ENCODE measurements at places on chromosomes 12 and 14.

GRCh38 chr14:57029620-57030253 is 219.5 kb upstream of the OTX2 start:
- DNase-seq = no peak

GRCh38 chr12:132174839-132175490 is 30.7 kb downstream of the NOC4L start:
- DNase-seq = no peak

- DNase-seq = no peak
Observed at GRCh38 chr12:40236357-40236850, 11.6 kb downstream of the LRRK2 start.

DNA sequence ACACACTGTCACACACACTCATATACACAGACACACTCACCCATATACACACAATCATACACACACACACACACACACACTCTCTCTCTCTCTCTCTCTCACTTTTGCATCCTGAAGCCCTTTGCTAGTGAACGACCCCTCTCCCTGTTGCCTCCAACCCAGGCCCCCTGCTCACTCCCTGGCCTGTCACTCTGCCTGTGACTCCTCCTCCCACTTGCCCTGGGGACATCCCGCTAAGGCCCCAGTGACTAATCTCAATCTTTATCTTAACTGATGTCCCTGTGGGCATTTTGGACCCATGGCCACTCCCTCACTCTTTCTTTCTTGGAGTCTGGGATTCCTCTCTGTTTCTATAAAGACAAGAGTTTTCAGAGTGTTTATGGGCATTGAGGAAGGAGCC is 10.9 kb upstream of the DLK1 start:
- DNase-seq = no peak

DNA sequence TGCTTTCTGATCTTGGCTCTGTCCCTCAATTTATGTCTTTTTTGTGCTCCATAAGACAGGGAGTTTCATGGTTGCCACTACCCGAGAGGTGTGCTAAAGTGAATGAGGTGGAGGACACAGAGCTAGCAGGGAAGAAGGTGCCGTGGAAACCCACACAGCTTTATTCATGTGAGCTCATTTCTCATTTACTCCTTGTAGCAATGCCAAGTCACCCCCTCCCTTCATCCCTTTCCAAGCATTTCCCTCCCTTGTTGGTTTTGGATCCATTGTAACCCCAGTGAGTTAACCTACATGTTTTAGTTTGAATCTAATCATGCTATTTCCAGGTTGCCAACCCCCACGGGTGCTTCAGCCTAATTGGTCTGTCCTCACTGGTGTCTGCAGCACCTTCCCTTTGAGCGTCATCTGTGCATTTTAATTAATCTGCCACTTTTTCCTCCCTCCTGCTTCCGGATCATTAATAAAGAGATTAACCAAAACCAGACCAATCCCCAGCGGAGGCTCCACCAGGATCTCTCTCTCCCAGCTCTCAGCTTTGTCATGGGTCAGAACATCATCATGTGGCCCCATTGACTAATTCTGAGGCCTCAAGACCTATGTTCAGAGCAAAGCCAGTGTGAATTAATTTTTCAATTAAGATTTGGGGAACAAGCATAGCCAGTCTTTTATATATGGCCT is 56.2 kb downstream of the NTF3 start:
- DNase-seq = no peak

DNA sequence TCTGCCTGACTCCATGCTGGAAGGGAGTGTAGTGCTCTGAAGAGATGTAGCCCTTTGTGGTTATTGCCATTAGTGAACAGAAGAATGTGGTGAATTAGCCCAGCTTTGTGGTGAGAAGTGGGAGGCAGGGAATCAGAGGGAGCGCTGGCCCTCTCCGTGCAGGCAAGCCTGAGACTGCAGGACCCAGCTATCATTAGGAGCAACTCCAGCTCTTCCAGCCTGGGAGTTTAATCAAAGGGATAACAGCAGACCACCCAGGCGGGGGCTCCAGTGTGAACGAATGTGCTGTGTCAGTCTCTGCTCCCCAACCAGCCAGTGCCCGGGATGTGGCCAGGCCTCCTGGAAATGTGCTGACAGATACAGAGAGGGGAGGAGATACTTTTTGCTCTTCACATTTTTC is 142.7 kb downstream of the TTLL5 start:
- DNase-seq = no peak

GRCh38 chr12:49703647-49704137 is 3.5 kb downstream of the FMNL3 start:
- no peak for DNase-seq

GRCh38 chr12:93918900-93919299 is 229.5 kb upstream of the PLXNC1 start:
- DNase-seq = no peak

DNA sequence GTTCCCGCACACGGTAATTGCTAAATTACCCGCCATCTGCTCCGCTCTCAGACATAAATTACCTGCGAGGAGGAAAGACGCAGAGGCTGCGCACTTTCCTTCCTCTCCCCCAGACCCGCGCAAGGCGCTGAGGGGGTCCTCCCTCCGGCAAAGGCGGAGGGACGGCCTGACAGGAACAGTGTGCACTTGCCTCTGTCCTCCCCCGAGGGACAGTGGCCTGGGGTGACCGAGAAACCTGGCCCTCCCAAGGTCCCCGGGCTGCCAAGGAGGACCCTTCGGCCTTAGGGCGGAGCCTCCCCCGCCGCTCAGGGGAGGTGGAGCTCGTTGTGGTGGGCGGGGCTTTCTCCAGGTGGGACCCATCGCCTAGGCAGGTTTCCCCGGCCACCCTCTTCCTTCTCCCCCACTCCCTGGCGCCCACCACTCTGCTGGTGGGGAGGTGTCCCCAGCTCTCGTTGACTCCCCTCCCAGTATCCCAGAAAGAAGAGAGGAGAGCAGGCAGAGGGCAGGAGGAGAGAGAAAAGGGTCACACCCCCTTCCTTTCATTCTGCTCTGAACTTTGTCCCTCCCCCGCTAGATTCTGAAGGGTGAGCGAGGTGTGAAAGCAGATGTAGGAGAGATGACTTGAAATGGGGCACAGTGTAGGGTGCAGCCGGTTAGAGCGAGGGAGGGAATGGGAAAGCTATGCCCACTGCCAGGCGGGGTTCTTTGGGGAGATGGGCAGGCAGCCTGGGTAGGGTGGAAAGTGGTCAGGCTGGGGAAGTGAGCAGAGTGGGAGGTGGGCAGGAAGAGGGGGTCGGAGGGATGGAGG is 11.4 kb upstream of the CALCOCO1 start:
- DNase-seq = peak; percentile 36

DNA sequence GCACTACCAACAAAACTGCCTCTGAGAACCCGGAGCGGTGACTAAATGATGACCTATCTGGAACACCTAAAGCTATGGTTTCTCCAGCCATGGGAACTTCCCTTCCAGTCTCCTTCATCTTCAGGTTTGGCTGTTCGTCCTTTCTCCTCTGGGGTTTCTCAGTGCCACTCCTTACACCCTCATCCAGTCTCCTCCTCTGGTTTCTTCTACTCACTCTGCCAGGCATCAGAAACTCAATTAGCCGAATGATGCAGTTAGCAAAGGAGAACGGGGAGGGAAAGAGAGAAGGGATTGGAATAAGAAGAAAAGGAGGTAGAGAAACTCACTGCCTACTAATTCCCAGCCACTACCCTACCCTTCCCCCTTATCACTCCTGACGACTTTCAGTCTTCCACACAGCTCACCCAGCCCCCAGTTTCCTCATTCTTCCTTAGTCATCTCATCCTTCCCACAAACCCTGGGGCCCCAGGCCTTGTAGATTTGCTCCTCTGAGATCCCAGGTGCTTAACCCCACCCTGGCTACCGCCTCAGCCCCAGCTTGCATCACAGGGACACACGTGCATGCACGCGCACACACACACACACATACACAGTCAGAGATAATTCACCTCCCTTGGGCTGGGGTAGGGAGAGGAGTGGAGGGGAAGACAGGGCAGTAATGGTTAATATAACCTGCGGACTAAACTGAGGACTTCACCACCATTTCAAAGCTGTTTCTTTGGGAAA is 13.0 kb downstream of the FGD6 start:
- DNase-seq = no peak

DNA sequence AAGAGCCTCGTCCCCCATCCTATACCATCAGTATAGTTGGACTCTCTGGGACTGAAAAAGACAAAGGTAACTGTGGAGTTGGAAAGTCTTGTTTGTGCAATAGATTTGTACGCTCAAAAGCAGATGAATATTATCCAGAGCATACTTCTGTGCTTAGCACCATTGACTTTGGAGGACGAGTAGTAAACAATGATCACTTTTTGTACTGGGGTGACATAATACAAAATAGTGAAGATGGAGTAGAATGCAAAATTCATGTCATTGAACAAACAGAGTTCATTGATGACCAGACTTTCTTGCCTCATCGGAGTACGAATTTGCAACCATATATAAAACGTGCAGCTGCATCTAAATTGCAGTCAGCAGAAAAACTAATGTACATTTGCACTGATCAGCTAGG is 13.6 kb downstream of the ARHGAP5 start:
- no peak for DNase-seq

GRCh38 chr14:72904840-72905561 is 11.1 kb upstream of the DPF3 start:
- peak; percentile 41 for DNase-seq

DNA sequence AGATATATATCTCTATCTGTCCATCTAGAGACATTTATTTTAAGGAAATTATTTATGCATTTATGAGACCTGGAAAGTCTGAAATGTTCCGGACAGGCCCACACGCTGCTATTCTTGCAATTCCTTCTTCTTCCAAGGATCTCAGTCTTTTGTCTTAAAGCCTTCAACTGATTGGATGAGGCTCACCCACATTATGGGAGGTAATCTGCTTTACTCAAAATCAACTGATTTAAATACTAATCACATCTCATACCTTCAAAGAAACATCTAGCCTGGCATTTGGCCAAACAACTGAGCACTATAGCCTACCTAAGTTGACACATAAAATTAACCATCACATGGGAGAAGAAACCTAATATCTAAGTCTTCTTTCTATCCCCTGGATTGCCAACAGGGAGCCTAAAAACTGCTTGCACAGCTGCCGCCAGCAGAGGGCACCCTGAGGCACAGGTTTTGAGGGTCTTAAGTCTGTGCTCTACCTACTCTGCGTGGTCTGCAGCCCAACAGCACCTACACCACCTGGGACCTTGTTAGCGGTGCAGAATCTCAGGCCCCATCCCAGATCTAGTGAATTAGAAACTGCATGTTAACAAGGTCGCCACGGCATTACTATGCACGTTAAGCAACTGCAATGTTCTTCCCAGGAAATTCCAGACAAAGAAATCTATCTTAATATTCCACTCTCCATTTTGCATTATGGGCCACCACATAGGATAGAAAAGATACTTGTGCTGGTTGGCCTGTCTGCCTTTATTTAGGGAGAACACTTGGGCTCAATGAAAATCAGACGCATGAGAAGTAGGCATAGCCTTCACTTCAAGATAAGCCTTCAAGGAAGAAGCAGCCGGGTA is 249.7 kb downstream of the FOXG1 start:
- peak; percentile 53 for DNase-seq

GRCh38 chr14:99605299-99605961 is 1.4 kb upstream of the CCDC85C start:
- DNase-seq = peak; percentile 74

All from NCI-H1436 (cell line).